ENCODE measurements at places on chromosomes 2 and 18.

DNA sequence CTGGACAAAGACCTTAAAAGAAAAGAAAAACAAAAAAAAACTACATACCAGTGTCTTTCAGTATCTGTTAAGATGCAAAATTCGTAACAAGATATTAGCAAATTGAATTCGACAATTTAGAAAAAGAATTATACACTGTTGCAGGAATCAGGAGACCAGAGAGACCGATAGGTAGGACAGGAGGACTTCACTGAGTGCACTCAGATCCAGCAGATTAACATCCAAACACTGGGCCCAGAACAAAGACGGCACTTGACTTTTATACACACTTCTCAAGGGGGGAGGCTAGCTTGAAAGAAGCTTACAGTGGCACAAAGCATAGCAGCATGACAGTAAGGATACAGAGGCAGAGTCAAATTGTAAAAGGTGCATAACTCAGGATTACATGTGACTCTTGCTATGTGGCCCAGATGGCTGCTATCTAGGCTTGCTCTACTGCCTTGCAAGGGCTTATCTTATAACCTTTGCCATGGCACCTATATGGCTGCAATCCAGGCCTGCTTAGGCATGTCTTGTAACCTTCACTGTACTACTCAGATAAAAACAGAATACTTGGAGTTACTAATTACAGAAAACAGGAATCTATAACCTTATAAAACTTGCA is 507.3 kb upstream of the LRRTM4 start:
- DNase-seq, result no peak

GRCh38 chr2:172253190-172254052 is 150.7 kb upstream of the DLX2 start:
- peak; percentile 67 for DNase-seq

- DNase-seq, result no peak
Observed at GRCh38 chr2:220219371-220219770, 591.9 kb downstream of the SLC4A3 start.

DNA sequence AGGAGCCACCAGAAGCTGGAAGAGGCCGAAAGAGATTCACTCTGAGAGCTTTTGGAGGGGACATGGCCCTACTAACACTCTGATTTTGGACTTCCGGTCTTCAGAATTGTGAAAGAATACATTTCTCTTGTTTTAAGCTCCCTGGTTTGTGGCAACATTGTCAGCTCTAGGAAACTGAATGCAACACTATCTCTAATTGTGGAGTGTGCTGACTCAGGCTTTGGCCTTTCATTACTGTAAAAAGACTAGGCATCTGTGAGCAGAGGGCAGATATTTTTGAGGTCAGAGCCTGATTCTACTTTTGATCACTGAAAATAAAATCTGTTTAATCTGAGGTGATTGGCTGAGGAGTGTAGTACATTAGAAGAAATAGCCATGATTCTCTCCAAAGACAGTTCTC is 185.4 kb upstream of the FAM98A start:
- no peak for DNase-seq

DNA sequence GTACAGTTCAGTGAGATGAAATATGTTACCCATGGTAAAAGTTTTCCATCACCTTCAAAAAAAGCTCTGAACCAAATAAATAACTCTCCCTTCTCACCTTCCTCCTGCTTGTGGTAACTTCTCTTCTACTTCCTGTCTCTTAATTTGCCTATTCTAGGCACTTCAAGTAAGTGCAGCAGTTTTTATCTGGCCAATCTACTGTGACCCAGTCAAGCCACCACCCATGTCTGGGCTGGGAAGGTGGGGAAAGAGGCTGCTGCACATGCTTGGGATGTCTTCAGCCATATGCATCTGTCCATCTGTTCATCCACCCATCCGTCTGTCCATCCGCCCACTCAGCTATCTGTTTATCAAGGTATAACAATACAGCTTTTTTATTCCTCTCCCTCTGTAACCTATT is 31.6 kb downstream of the ZNF532 start:
- no peak for DNase-seq

GRCh38 chr2:138500592-138501424 is 762 bp upstream of the SPOPL start:
- no peak for DNase-seq

- DNase-seq, result no peak
Observed at GRCh38 chr2:10829299-10829698, 16.7 kb upstream of the PDIA6 start.

DNA sequence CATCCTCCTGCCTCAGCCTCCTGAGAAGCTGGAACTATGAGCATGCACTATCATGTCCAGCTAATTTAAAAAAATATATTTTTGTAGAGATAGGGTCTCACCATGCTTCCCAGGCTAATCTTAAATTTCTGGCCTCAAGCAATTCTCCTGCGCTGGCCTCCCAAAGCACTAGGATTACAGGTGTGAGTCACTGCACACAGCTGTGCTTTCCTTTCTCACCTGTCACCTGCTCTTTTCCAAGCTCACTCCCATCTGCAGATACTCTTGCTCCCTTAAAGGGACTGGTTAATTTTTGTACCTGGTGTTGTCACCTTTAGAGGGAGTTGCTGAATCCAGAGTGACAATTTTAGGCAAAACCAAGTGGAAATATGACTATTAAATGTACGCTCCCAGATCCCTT is 178.2 kb downstream of the LOXHD1 start:
- DNase-seq, result no peak

Measured in activated CD4-positive, alpha-beta T cell treated with anti-CD3 and anti-CD28 coated beads for 24 hours (primary cell).